ENCODE measurements at places on chromosomes 5 and 9.

DNA sequence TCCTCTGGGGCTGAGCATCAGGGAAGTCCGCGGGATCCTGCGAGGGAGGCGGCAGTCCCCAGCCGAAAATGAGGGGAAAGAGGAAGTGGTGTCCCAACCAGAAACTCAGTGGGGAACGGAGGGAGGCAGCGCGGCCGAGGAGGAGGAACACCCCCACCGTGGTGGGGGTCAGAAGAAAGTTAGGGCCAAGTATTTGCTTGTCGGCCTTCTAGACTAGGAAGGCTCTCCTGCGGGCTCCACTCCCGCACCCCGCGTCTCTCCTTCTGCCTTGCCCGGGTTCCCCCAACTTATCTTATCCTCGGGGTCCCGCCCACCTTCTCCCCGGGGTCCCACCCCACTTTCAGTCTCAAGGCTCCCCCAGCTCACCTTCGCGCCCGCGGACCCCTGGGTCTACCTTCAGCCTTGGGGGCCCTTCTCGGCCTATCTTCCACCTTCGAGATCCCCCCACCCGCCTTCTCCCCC is 557 bp upstream of the PHF2 start:
- H3K36me3 ChIP-seq = no peaks in the 10 kb centered on the region
- peak; percentile 53 for DNase-seq
- H3K4me3 ChIP-seq = peak overlapping the region; percentile 69
- peak overlapping the region; percentile 83 for H3K27ac ChIP-seq
- H3K27me3 ChIP-seq = no peaks in the 10 kb centered on the region
- peaks cover 29% of the 10 kb centered on the region for H3K4me1 ChIP-seq

DNA sequence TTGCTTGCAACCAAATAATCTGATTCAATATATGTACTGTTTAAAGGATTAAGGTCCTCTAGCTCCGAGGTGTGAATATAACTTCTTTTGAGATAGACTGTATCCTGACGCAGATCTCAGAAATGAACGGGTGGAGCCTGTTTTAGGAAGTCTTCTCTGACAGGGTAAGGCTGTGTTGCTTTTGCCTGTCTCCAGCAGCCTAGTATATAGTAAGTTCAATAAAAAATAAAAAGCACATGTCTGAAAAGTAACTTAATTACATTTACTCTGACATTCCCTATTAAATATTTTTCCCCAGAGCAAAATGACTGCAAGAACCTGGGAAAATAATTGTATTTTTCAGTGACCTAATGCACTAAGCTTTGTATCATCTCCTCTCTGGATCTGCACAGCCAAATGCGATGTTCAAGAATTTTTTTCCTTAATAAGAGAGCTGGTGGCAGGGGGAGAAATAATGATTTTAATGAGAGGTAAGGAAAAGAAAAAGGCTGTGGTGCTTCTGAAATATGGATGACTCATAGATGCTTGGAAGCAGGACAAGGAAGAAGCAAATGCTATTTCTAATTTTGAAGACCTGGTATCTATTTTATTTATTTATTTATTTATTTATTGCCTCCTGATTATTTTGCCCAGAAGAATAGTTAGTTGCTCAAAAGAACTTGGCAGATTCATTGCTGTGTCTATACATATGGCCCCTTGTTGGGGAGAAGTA is 7.3 kb downstream of the PPP3R2 start:
- no peak overlapping the region for H3K4me3 ChIP-seq
- DNase-seq = no peak
- H3K27me3 ChIP-seq = peaks cover 3% of the 10 kb centered on the region
- no peaks in the 10 kb centered on the region for H3K36me3 ChIP-seq

GRCh38 chr5:122493091-122494021 is 181.3 kb downstream of the SNCAIP start:
- no peak overlapping the region for H3K4me3 ChIP-seq
- peak overlapping the region; percentile 43 for H3K27ac ChIP-seq
- no peaks in the 10 kb centered on the region for H3K36me3 ChIP-seq
- peak; percentile 83 for DNase-seq
- peaks cover 4% of the 10 kb centered on the region for H3K4me1 ChIP-seq
- H3K27me3 ChIP-seq = no peaks in the 10 kb centered on the region

DNA sequence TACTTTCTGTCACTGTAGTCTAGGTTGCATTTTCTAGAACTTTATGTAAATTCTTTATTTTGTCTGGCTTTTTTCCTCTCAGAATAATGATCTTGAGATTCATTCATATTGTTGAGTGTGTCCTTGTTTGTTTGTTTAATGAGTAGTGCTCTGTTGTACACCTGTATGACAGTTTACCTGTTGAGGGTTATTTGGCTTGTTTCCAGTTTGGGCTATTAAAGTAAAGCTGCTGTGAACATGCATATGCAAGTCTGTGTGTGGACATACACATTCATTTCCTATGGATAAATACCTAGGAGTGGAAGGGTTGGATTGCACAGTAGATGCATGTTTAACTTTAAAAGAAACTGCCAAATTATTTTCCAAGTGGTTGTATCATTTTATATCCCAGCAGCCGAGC is 30.4 kb downstream of the MVB12B start:
- no peaks in the 10 kb centered on the region for H3K27me3 ChIP-seq
- no peaks in the 10 kb centered on the region for H3K4me1 ChIP-seq

- no peaks in the 10 kb centered on the region for H3K36me3 ChIP-seq
- H3K4me3 ChIP-seq = no peak overlapping the region
- H3K27ac ChIP-seq = no peak overlapping the region
- no peaks in the 10 kb centered on the region for H3K27me3 ChIP-seq
Measured at GRCh38 chr5:97501286-97501964, 318.4 kb upstream of the RIOK2 start.

DNA sequence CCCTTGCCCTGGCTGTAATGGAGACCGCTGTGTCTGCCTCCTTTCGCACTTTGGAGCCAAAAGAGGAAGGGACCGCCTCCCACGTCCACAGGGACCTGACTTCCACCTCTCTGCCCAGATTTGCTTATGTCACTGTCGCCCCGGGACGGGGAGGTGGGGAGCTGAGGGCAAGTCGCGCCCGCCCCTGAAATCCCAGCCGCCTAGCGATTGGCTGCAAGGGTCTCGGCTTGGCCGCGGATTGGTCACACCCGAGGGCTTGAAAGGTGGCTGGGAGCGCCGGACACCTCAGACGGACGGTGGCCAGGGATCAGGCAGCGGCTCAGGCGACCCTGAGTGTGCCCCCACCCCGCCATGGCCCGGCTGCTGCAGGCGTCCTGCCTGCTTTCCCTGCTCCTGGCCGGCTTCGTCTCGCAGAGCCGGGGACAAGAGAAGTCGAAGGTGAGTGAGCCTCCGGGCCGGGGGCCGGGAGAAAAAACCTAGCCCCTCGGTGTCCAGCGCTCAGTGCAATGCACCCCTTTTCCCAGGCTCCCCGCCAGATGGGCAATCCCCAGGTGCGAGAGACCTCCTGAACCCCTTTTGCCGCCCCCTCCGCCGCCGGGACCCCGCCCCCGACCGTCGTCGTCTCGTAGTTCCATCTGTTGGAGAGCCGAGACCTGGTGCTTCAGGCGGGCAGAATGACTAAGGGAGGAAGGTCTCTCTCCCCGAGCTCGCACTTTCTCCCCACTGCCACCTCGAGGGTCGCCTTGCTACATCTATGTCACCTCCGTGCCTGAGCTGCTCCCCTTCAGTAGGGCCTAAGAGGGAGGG is at the start of gene GPX3:
Gene GPX3 (plus strand): TSS at position 288 of the 807 bp plus-strand sequence. CDS start 64 bp downstream, at position 352.
- peak within 1 kb of the TSS; percentile 96 for H3K27ac ChIP-seq
- peaks cover 52% of the 10 kb centered on the region for H3K4me1 ChIP-seq
- H3K27me3 ChIP-seq = no peaks in the 10 kb centered on the region
- peaks cover 7% of the 10 kb centered on the region for H3K36me3 ChIP-seq
- DNase-seq = peak; percentile 95

- H3K27ac ChIP-seq = no peak overlapping the region
- peaks cover 6% of the 10 kb centered on the region for H3K27me3 ChIP-seq
- no peaks in the 10 kb centered on the region for H3K36me3 ChIP-seq
- H3K4me3 ChIP-seq = no peak overlapping the region
Measured at GRCh38 chr5:157172403-157172802, 6.3 kb upstream of the GARIN3 start.

DNA sequence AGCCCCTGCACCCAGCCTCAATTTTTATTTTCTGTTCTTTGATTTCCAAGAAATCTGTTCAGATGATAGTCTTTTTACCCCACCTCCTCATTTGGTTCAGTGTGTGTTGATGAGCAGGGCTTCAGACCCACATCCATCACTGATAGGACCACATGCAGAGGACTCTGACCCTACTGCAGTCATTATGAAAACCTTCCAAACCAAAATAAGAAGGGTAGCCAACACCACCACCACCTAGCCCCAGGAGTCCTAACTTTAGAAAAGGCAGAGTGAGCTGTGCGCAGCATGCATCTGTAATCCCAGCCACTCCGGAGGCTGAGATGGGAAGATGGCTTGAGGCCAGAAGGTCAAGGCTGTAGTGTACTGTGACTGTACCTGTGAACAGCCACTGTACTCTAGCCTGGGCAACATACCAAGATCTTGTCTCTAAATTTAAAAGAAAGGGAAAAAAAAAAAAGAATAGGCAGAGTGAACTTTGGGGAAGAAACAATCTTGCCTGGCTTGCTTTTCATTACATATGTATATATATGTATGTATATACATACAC is 13.0 kb downstream of the CDKN2AIPNL start:
- H3K27me3 ChIP-seq = no peaks in the 10 kb centered on the region
- no peak overlapping the region for H3K27ac ChIP-seq
- no peaks in the 10 kb centered on the region for H3K4me1 ChIP-seq
- H3K36me3 ChIP-seq = no peaks in the 10 kb centered on the region
- H3K4me3 ChIP-seq = no peak overlapping the region
- DNase-seq = no peak

GRCh38 chr5:14236757-14237156 is 93.6 kb downstream of the TRIO start:
- H3K27ac ChIP-seq = no peak overlapping the region
- no peak overlapping the region for H3K4me3 ChIP-seq
- no peak for DNase-seq
- H3K4me1 ChIP-seq = peaks cover 14% of the 10 kb centered on the region
- H3K27me3 ChIP-seq = no peaks in the 10 kb centered on the region

DNA sequence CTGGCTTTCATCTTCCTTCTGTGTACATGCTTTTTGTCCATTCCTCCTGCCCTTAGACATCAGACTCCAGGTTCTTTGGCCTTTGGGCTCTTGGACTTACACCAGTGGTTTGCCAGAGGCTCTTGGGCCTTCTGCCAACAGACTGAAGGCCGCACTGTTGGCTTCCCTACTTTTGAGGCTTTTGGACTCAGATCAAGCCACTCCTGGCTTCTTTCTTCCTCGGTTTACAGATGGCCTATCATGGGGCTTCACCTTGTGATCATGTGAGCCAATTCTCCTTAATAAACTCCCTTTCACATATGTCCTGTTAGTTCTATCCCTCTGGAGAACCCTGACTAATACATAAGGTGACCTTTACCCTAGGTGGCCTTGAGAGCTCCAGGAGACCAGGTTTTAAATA is 189.1 kb upstream of the CCNG1 start:
- H3K27ac ChIP-seq = no peak overlapping the region
- H3K4me3 ChIP-seq = no peak overlapping the region
- H3K27me3 ChIP-seq = no peaks in the 10 kb centered on the region
- H3K4me1 ChIP-seq = no peaks in the 10 kb centered on the region
- no peaks in the 10 kb centered on the region for H3K36me3 ChIP-seq

DNA sequence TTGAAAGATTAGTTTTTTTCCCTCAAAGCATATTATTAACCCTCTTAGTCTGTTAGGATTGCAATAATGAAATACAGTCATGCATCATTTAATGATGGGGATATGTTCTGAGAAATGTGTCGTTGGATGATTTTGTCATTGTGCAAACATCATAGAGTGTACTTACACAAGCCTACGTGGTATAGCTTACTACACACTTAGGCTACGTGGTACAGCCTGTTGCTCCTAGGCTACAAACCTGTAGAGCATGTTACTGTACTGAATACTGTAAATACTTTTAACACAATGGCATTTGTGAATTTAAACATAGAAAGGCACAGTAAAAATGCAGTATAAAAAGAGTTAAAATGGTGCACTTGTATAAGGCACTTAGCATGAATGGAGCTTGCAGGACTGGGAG is 132.7 kb downstream of the PDE8B start:
- H3K27ac ChIP-seq = no peak overlapping the region
- H3K36me3 ChIP-seq = no peaks in the 10 kb centered on the region
- H3K4me3 ChIP-seq = no peak overlapping the region
- no peaks in the 10 kb centered on the region for H3K4me1 ChIP-seq
- DNase-seq = no peak

DNA sequence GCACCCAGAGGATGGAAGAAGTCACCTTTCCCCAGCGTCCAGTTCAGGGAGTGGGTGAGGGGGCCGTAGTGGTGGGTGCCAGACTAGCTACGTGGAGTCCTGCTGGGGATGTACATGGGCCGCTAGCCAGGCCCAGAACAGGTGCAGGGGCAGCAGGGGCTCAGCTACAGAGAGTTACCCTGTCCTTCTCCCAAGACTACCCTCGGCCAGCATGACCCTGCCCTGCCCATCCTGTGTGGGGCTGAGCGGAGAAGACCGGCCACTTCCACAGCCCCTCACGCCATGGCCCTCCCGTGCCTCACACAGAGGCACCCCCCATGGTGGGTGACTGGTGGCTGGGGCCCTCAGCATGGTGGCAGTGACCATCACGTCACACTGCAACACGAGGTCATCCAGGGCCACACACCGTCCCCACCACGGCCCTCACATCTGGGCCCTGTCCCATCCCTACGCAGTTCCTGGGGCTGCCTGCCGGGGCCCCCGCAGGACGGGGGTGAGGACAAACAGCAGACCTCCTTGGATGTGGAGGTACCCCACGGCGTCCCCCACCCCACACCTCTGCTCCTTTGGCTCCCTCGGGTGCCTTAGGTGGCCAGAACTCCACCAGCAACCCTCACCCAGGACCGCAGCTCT is 977 bp upstream of the DPP7 start:
- no peak for DNase-seq
- peaks cover 20% of the 10 kb centered on the region for H3K4me1 ChIP-seq
- no peak overlapping the region for H3K4me3 ChIP-seq
- no peaks in the 10 kb centered on the region for H3K27me3 ChIP-seq

GRCh38 chr5:171367424-171368370 is 20.0 kb upstream of the NPM1 start:
- no peak for DNase-seq
- H3K36me3 ChIP-seq = no peaks in the 10 kb centered on the region
- peaks cover 18% of the 10 kb centered on the region for H3K27me3 ChIP-seq
- H3K4me1 ChIP-seq = no peaks in the 10 kb centered on the region
- no peak overlapping the region for H3K27ac ChIP-seq

GRCh38 chr9:7144265-7145046 is 386.7 kb downstream of the KDM4C start:
- no peaks in the 10 kb centered on the region for H3K36me3 ChIP-seq
- no peak overlapping the region for H3K4me3 ChIP-seq
- no peaks in the 10 kb centered on the region for H3K27me3 ChIP-seq
- H3K27ac ChIP-seq = peak overlapping the region; percentile 49
- DNase-seq = no peak

All from heart right ventricle (tissue), 16 donors.